Mesothelial cell of epicardium (in vitro differentiated cells): ENCODE measurements at places on chromosomes 4 and X.
A peak's percentile ranks its signal among the peaks of the same experiment; 100 is the strongest.

GRCh38 chr4:168737806-168738172 is 240.9 kb downstream of the PALLD start:
- H3K36me3 ChIP-seq: peaks cover 5% of the 10 kb centered on the region
- H3K4me3 ChIP-seq: no peak overlapping the region
- DNase-seq: no peak
- peaks cover 68% of the 10 kb centered on the region for H3K4me1 ChIP-seq
- peak overlapping the region; percentile 19 for H3K27ac ChIP-seq
- no peaks in the 10 kb centered on the region for H3K27me3 ChIP-seq

DNA sequence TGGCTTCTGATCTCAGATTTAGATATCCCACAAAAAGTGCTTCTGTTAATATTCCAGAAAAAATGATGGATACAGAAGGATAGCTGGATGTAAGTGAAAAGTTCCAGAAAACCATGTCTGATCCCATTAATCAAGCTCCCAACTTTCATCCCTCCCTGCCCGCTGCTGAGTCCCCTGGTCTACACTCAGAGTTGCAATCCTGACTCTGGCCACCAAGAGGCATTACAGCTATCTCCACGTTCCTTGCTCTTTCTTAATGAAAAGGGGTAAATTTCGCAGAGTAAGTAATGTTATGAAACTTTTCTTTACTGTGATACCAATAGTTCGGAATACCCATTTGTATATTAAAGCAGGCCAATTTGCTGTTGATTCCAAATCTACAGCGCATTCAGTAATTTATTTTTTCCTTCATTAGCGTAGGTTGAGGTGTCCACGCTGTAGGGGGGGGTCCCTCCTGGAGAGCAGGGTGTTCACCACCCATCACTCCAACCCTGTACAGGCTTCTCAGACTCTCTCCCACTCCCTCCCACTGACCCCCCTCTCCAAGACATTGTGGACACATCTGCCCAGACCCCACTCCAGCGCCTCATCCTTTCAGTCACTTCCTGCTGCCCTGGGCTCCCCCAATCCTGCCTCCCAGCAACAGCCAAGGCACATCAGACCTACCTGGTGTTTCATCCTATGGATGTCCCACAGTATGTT is 55.1 kb downstream of the RAB40A start:
- peaks cover 10% of the 10 kb centered on the region for H3K4me1 ChIP-seq
- peaks cover 3% of the 10 kb centered on the region for H3K36me3 ChIP-seq
- H3K27me3 ChIP-seq: no peaks in the 10 kb centered on the region
- H3K27ac ChIP-seq: peak overlapping the region; percentile 60

GRCh38 chrX:40912576-40912975 is 172.7 kb upstream of the USP9X start:
- no peak overlapping the region for H3K27ac ChIP-seq
- H3K4me1 ChIP-seq: peaks cover 7% of the 10 kb centered on the region
- H3K27me3 ChIP-seq: no peaks in the 10 kb centered on the region
- H3K4me3 ChIP-seq: no peak overlapping the region
- no peak for DNase-seq
- H3K36me3 ChIP-seq: no peaks in the 10 kb centered on the region

DNA sequence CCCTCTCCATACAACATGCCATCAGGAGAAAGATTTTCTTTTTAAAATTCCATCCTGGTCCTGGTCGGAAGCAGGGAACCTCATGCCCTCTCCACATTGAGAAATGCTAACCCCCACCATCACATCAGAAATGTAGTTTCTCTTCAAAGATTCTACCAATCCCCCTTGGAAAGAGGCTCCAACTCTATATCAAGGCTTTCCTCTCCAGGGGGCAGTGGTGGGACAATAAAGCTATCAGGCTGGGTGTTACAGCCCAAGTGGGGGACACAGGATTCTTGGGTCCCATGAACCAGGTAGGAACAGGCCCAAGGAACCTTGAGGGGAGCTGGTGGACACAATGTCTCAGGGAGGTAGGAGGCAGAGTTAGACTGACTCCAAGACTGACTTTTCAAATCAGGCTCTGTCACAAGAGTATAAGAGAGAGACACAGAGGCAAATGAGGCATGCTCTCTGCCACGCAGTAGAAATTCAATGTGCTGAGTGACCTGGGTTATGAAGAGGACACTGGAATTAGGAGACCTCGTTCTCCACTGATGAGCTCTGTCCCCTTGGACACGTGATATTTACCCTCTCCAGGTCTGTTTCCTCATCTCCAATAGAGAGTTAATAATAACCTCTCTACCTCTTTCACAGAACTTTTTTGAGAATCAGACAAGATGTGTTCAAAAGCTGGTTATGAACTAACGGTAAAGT is 4.5 kb downstream of the GJB1 start:
- DNase-seq: no peak
- peaks cover 7% of the 10 kb centered on the region for H3K4me1 ChIP-seq
- no peak overlapping the region for H3K27ac ChIP-seq
- H3K27me3 ChIP-seq: no peaks in the 10 kb centered on the region
- H3K36me3 ChIP-seq: no peaks in the 10 kb centered on the region

GRCh38 chrX:111543212-111543741 is 31.8 kb downstream of the SERTM2 start:
- no peak overlapping the region for H3K4me3 ChIP-seq
- H3K36me3 ChIP-seq: no peaks in the 10 kb centered on the region
- H3K27ac ChIP-seq: peak overlapping the region; percentile 75
- DNase-seq: no peak

DNA sequence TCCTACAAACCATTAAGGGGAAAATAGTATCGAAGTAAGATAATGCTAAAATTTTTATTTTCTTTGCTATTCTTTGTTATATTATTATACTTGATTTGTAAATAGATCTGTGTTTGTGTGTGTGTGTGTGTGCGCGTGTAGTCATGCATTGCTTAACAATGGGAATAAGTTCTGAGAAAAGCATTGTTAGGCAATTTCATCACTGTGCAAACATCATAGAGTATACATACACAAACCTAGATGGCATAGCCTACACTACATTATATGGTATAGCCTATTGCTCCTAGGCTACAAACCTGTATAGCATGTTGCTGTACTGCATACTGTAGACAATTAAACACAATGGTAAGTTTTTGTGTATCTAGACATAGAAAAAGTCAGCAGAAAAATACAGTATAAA is 17.1 kb downstream of the MTTP start:
- H3K4me1 ChIP-seq: peaks cover 3% of the 10 kb centered on the region
- no peaks in the 10 kb centered on the region for H3K36me3 ChIP-seq
- DNase-seq: no peak
- no peak overlapping the region for H3K27ac ChIP-seq
- peaks cover 4% of the 10 kb centered on the region for H3K27me3 ChIP-seq

DNA sequence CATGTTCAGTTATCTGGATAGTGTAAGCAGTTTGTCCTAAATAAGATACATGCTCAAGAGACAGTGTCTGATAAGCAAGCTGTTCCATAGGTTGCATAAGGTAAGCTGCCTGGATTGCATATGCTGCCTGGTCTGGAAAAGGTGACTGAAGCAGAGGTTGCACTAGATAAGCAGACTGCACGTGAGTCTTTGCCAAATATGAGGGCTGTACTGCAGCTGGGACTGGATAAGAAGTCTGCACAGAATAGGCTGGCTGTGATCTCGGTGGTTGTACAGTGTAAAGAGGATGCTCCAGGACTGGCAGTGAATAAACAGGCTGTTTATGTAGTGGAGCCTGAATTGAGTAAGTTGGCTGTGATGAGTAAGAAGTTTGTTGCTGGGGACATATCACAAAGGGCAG is 68.9 kb downstream of the WNK3 start:
- no peaks in the 10 kb centered on the region for H3K4me1 ChIP-seq
- H3K36me3 ChIP-seq: peaks cover 9% of the 10 kb centered on the region
- H3K27me3 ChIP-seq: no peaks in the 10 kb centered on the region
- H3K4me3 ChIP-seq: no peak overlapping the region
- no peak for DNase-seq

DNA sequence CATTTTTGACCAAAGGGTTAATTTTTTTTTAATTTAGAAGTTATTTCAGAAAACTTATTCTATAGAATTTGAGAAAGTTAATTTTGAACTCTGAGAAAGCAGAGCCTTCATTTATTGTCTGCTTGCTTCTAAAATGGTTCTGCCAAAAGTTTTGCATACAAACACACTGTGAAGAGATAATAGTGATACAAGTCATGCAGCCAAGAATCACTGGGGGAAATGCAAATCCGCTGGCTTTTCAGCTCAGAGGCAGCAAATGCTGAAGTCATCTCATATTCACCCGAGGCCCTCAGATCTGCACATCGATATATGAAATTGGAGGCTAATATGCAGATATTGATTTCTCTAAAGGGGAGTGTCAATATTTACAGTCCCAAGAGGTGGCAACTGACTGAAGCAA is 186.2 kb downstream of the KIT start:
- H3K27ac ChIP-seq: no peak overlapping the region
- DNase-seq: no peak
- H3K4me3 ChIP-seq: no peak overlapping the region
- peaks cover 5% of the 10 kb centered on the region for H3K4me1 ChIP-seq

- no peaks in the 10 kb centered on the region for H3K36me3 ChIP-seq
- peaks cover 3% of the 10 kb centered on the region for H3K4me1 ChIP-seq
- no peak overlapping the region for H3K27ac ChIP-seq
- no peaks in the 10 kb centered on the region for H3K27me3 ChIP-seq
- no peak for DNase-seq
These were observed 246.6 kb downstream of the THOC2 start for GRCh38 chrX:123486297-123486696.

DNA sequence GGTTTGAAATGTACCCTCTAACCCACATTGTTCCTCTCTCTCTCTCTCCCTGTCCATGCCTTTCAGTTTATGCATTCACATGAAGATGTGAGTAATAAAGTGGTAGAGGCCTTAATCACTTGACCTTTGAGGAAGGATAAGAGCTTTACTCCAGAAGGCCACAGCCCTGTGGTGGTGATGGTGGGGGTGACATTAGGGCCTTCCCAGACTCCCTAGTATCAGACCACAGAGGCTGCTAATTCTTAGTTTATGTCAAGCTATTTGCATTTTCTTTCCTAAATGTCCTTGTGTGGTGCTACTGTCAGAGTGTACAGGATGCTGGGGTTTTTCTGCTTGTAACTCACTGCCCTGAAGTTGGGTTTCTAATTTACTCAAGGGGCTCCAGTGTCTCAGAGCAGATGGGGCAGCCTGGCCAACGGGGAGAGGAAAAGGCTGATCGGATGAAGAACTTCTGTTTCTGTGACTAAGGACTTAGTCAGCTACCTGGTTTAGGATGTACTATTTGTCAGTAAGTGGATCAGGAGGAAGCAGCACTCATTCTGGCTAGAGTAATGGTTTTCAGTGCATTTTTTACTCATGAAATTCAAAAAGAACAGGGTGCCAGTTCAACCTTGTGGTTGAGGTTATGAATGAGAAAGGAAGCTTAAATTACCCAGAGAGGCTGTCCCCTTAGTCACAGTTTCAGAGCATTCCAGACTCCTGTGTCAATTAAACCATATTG is 509.6 kb upstream of the DIPK2B start:
- H3K27ac ChIP-seq: no peak overlapping the region
- H3K4me1 ChIP-seq: no peaks in the 10 kb centered on the region
- no peaks in the 10 kb centered on the region for H3K27me3 ChIP-seq
- H3K4me3 ChIP-seq: no peak overlapping the region

GRCh38 chr4:128242601-128243000 is 45.0 kb downstream of the PGRMC2 start:
- DNase-seq: no peak
- no peaks in the 10 kb centered on the region for H3K27me3 ChIP-seq
- peaks cover 4% of the 10 kb centered on the region for H3K36me3 ChIP-seq
- no peak overlapping the region for H3K4me3 ChIP-seq

GRCh38 chrX:73455171-73455570 is 8.3 kb downstream of the CDX4 start:
- DNase-seq: no peak
- peaks cover 22% of the 10 kb centered on the region for H3K4me1 ChIP-seq
- no peaks in the 10 kb centered on the region for H3K27me3 ChIP-seq
- no peak overlapping the region for H3K27ac ChIP-seq
- H3K36me3 ChIP-seq: no peaks in the 10 kb centered on the region
